ENCODE measurements at places on chromosomes 5 and 9. TPM values are rescaled to one million over a fixed set of nuclear protein-coding genes. Genes with fewer than 3 reads are reported as not detected.

CSF1R gene
- 7.3 TPM for polyA plus RNA-seq

FOXD4L4 gene
- 0.09 TPM for polyA plus RNA-seq

CCL27 gene
- polyA plus RNA-seq = 48.4 TPM

CNTNAP3 gene
- polyA plus RNA-seq = 4.4 TPM

SGCD gene
- polyA plus RNA-seq = 0.46 TPM

DPH7 gene
- 93.1 TPM for polyA plus RNA-seq

FOXD4L5 gene
- 0.07 TPM for polyA plus RNA-seq

MARCHF3 gene
- polyA plus RNA-seq = 5.1 TPM

LCN6 gene
- 7.1 TPM for polyA plus RNA-seq

RAD50 gene
- polyA plus RNA-seq = 8.9 TPM

INSL4 gene
- 0.18 TPM for polyA plus RNA-seq

NR2F1-AS1 gene
- 5.0 TPM for polyA plus RNA-seq

SLC4A9 gene
- polyA plus RNA-seq = 0.07 TPM

PPP2R2B gene
- 3.2 TPM for polyA plus RNA-seq

KCNV2 gene
- not detected for polyA plus RNA-seq

TAF9 gene
- polyA plus RNA-seq = 110 TPM

C1QTNF2 gene
- polyA plus RNA-seq = 0.46 TPM

KIF4B gene
- polyA plus RNA-seq = 0.02 TPM

TPM2 gene
- polyA plus RNA-seq = 475 TPM

GPR21 gene
- polyA plus RNA-seq = 0.07 TPM

DNAI1 gene
- polyA plus RNA-seq = 0.75 TPM

BRD3OS gene
- polyA plus RNA-seq = 12.4 TPM

PCDHA10 gene
- 0.02 TPM for polyA plus RNA-seq

SLC30A5 gene
- polyA plus RNA-seq = 54.9 TPM

BRINP1 gene
- 5.6 TPM for polyA plus RNA-seq

PPP3R2 gene
- 0.02 TPM for polyA plus RNA-seq

LURAP1L gene
- 6.8 TPM for polyA plus RNA-seq

FREM1 gene
- 2.1 TPM for polyA plus RNA-seq

PCDHA7 gene
- polyA plus RNA-seq = 0.02 TPM

CARD9 gene
- 3.5 TPM for polyA plus RNA-seq

GCNT4 gene
- 20.7 TPM for polyA plus RNA-seq

ANKRD31 gene
- polyA plus RNA-seq = 0.64 TPM

CAMK4 gene
- polyA plus RNA-seq = 30.7 TPM

ORM2 gene
- polyA plus RNA-seq = 1.1 TPM

PCDHA1 gene
- not detected for polyA plus RNA-seq

GPBP1 gene
- 149 TPM for polyA plus RNA-seq

PCDH12 gene
- polyA plus RNA-seq = 0.52 TPM

CKMT2 gene
- 1.7 TPM for polyA plus RNA-seq

PCDHGA10 gene
- 0.87 TPM for polyA plus RNA-seq

TSSK1B gene
- polyA plus RNA-seq = 0.02 TPM

PCDHA9 gene
- not detected for polyA plus RNA-seq

SPATA31D4 gene
- 0.05 TPM for polyA plus RNA-seq

SV2C gene
- polyA plus RNA-seq = 0.27 TPM

NOL6 gene
- 29.5 TPM for polyA plus RNA-seq

PRSS3 gene
- polyA plus RNA-seq = 2.6 TPM

GABRA1 gene
- 0.66 TPM for polyA plus RNA-seq

CDX1 gene
- polyA plus RNA-seq = 1.3 TPM

HAPLN1 gene
- polyA plus RNA-seq = 0.18 TPM

EGFLAM gene
- 25.7 TPM for polyA plus RNA-seq

INSYN2B gene
- not detected for polyA plus RNA-seq

DNAJC18 gene
- 4.3 TPM for polyA plus RNA-seq

KDM4C gene
- 20.3 TPM for polyA plus RNA-seq
